ENCODE measurements at places on chromosomes 1 and 21.

- no peak for DNase-seq
Measured at GRCh38 chr1:193767886-193768285, 581.5 kb upstream of the B3GALT2 start.

DNA sequence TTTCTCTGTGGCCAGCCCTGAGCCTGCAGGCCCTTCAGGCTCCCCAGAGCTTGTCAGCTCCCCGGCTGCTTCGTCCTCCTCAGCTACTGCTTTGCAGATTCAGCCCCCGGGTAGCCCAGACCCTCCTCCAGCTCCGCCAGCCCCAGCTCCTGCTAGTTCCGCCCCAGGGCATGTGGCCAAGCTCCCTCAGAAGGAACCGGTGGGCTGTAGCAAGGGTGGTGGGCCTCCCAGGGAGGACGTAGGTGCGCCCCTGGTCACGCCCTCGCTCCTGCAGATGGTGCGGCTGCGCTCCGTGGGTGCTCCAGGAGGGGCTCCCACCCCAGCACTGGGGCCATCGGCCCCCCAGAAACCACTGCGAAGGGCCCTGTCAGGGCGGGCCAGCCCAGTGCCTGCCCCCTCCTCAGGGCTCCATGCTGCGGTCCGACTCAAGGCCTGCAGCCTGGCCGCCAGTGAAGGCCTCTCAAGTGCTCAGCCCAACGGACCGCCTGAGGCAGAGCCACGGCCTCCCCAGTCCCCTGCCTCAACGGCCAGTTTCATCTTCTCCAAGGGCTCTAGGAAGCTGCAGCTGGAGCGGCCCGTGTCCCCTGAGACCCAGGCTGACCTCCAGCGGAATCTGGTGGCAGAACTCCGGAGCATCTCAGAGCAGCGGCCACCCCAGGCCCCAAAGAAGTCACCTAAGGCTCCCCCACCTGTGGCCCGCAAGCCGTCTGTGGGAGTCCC is 45.4 kb downstream of the YARS1 start:
- DNase-seq: no peak

DNA sequence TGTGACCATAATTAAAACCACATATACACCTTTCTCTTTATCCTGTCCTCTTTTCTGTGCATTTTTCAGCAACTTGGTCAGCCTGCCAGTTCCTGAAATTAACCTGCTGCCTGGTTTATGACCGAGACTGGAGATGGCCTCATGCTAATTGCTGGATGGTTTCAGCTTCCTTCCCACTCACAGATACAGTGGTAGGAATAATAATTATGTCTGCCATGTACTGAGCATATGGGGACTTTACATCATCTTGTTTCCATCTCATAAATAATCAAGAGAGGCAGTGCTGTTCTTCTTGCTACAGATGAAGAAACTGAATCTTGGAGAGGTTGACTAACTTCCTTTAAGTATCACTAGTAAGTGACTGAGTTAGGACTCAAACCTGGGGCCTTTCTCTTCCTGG is 148.2 kb downstream of the NOS1AP start:
- no peak for DNase-seq

DNA sequence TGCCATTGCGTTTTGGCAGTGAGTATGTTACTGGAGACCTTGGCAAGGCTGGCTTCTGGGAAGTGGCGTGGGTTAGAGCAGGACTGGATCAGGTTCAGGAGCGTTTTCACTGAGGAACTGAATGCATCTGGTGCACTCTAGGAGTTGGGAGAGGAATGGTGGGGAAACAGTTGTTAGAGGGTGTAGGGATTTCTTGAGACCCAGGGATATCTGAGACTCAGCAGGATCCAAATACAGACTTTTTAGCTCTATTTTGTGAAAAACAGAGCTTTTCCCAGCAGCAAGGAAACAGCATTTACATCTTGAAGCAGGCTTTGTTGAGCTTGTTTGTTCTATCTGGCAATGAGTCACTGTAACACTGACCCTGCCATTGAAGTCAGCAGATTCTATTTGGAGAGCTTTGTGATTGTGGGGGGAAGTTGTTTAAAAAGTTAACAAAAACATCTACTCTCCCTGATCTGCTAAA is 56.9 kb upstream of the NRIP1 start:
- no peak for DNase-seq

DNA sequence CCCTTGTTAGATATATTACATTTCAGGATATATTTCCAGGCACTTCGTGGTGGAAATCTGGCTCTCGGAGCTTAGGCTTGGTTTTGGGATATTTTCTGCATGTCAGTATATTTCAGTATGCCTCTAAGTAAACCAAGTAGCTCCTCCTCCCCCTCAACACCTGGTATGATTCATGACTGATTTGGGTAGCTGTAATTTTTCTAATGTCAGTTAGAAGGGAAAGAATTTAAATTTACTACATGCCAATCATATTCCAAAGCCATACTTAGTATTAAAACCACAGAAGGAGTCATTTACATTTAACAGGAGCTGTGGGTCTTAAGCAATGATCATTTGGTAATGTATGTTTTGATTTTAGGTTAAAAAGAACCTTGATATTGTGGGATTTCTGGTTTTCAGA is 40.6 kb downstream of the ST6GALNAC3 start:
- no peak for DNase-seq

GRCh38 chr1:214997685-214998084 is 84.9 kb upstream of the KCNK2 start:
- no peak for DNase-seq

DNA sequence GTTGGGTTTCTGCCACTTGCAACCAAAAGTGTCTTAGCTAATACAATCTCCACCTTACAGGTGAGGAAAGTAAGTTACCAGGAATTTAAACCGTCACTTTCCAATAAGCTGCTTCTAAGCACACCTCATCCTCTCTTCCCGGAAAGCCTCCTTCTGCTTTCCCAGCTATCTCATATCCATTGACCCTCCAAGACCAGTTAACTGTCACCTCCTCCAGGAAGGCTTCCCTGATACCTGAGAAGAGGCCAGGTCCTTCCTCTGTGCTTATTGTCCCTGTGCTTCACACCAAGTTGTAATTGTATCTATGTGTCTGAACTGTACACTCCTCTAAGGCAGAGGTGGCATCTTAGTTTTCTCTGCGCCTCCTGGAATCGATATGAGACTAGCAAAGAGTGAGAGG is 11.2 kb upstream of the MATN1 start:
- no peak for DNase-seq

DNA sequence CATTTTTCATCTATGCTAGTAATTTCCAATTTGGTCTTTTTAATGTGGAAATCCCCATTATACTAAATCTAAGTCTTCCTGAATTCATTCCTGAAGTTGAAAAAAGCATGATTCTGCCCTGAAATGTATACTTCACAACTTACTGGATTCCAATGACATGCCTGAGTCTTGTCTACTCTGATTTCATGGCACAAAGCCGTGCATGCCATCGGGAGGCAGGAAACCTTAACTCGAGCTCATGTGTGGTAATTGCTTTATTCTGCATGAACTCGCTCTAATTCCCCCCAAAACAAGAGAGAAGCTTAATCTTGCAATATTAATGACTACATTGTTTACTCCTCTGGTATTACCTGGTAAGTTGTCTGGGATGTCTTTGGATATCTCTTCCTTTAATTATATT is 39.6 kb upstream of the PBX1 start:
- DNase-seq: no peak

- no peak for DNase-seq
Measured at GRCh38 chr1:224724566-224724965, 108.4 kb downstream of the CNIH3 start.

DNA sequence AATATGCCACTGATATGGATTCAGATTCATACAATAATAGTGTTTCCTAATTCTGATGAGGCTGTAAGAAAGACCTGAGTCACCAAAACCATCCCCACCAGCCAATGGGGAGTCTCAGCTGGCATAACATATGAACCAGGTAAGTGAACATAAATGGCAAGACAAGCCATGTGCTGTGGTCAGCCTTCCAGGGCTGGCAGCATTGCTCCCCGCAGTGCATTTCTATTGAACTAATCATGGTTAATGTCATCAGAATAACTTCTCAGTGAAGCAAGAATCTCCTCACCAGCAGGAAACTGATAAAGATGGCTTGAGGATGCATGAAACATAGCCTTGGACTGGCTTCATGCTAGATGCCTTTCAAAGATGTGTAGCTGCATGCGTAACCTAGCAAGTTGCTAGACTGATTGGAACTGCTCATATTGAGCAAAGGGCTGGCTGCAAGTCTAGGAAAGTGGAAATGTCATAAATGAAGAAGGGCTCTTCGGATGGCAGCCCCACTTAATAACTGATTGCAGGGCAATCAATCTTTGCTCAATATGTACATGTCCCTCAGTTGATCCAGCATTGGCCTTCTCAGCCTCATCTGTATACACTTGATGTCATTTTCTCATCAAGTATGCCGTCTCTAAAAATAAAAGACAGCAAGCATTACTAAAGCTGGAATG is 88.0 kb downstream of the NTNG1 start:
- DNase-seq: no peak

- DNase-seq: no peak
Measured at GRCh38 chr1:32791881-32792280, 25.3 kb downstream of the YARS1 start.

- DNase-seq: no peak
Measured at GRCh38 chr1:146049436-146049835, 27.9 kb upstream of the HJV start.

GRCh38 chr1:6785728-6786505 is 663 bp downstream of the CAMTA1 start:
- DNase-seq: no peak

- no peak for DNase-seq
Measured at GRCh38 chr1:155253208-155253607, 2.1 kb downstream of the ENTREP3 start.

GRCh38 chr1:100335436-100335835 is 16.9 kb upstream of the CDC14A start:
- no peak for DNase-seq

DNA sequence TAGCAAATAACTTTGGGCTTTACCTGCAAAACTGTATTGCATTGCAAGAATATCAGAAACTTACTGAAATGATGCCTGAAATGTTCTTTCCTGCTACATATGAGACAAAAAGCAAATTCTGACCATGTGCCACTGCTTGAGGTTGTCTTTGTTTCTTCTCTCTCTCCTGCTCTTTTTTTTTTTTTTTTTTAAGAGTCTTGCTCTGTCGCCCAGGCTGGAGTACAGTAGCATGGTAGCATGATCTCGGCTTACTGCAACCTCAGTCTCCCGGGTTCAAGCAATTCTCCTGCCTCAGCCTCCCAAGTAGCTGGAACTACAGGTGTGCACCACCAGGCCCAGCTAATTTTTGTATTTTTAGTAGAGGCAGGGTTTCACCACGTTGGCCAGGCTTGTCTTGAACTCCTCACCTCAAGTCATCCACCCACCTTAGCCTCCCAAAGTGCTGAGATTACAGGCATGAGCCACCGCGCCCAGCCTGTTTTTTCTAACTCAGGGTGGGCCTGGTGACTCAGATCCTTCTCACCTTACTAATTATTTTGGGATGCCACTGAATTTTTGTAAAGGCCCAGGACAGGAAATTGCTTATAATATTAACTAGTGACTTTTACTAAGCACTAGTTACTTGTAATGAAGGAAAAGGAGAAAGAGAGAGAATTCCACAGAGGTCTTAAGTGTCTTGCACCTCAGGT is 35.9 kb downstream of the DNASE2B start:
- DNase-seq: no peak

DNA sequence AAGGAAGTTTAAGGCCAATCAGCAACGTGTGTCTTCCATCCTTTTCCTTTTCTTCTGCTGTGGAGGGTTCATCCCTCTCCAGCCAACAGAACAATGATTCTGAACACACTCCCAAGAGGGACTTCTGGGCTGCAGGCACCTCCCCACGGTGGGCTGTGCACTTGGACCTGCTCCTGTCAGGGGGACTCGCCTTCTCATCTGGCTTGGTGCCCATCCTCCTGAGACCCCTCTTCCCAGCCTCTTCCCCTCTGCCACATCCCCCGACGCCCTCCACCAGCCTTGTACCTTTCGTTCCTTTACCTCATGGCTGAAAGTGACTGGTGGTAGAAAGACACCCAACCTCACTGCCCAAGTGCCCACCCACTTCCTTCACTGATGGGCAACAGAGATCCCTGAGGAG is 26.0 kb upstream of the SLAMF9 start:
- no peak for DNase-seq

DNA sequence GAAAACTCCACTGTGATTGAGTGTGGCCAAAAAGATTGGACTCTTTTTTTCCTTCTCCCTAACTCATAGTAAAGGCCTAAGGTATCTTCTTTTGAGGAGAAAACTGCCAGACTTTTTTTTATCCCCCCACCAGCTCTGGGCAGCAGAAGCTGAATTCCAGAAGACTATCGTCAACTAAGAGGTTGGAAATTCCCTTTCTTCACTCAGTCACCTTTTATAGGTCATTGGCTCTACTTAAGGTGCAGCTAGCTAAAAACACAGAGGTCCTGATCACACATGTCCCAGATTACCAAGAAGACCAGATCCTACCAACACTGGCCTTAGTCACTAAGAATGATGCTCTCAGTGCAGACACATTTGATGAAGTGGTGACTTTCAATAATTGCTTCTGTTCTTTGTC is 1441.2 kb downstream of the PLA2G4A start:
- DNase-seq: no peak

GRCh38 chr1:150777544-150777943 is 12.0 kb upstream of the CTSS start:
- DNase-seq: no peak
